Stimulated activated CD8-positive, alpha-beta memory T cell treated with anti-CD3 and anti-CD28 coated beads, Interleukin-4, amount 100 ng/mL, for 1 hour (primary cell): ENCODE measurements at places on chromosomes 12 and 14.

DNA sequence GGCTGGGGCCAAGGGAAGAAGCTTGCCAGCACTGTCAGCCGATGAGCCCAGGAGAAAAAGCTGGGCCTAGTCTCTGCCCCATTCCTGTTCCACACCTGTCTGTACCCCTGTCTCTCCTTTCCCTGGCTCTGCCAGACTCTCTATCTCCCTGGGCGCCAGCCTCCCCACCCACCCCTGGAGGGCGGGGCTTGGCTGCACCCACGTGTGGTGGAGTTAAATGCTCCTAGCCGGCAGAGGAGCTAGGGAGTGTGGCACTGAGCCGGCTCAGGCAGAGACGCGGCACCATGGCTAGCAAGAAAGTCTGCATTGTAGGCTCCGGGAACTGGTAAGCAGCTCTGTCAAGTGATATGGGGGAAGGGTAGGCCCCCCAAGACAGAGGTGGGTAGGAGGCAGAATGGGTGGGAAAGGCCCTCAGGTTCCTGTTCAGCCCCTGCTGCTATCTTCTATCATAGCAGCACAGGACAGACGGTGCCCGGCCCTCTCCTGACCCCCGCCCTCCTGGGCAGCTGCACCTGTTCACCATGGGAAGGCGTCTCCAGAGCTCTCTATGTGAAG is at the start of gene GPD1:
Gene GPD1 (plus strand): TSS at position 242 of the 555 bp plus-strand sequence. CDS start 43 bp downstream, at position 285.
- DNase-seq: no peak

DNA sequence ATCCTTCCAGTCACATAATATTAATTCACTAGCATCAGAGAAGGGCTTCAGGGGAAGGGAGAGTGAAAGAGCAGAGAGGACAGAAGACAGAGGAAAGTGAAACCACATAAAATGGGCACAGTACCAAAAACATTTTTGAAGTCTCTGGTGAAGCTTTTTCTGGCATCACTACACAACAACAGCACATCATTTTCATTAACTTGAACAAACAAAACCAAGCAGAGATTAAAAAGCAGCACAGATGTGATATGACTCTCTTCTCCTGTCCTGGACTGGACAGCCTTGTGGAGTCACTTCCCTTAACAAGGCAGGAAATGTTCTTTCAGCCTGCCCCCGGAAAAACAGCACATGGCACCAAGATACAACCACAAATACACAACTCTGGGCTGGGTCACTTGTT is 112.0 kb downstream of the TSPAN8 start:
- DNase-seq: no peak

DNA sequence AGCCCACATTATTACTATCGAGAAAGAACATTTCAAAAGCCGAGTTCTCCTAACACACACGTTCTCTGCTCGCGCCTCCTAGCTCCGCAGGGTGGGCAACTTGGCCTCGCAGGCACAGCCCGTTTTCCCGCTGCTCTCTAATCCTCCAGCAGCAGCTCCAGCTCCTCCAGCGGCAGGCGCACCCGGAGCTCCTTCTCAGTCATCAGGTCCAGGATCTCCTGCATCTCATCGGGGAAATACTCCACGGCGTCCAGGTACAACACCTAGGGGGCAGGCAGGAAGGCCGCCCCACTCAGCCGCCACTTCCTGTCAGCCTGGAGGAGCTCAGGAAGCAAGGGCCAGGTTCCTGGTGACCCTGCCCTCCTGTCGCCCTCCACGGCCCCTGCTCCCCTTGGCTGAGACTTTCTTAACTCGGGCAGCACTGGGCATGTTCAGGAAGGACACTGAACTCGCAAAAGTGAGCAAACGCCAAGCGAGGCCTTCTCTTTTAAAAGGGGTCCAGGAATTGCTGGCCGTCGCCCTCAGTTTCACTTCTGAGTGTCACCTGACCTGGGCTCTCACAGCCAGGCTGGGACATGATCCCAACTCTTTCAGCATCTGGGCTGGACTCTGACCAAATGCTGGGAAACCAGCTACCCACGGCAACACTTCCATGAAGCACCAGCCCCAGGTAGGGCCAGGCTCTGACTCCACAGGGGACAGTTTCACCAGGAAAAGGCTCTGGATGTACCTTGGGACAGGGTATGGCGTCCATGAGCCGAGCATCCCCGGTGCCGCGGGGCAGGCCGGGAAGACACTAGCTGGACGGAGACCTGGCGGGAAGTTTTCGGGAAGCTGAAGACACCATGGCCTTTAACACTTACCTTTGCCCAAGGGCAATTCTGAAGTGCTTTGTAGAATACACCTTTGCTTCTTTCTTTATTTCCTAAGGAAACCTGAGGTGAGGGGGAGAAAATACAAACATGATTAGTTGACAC is 22.1 kb downstream of the PSMC1 start:
- DNase-seq: no peak

DNA sequence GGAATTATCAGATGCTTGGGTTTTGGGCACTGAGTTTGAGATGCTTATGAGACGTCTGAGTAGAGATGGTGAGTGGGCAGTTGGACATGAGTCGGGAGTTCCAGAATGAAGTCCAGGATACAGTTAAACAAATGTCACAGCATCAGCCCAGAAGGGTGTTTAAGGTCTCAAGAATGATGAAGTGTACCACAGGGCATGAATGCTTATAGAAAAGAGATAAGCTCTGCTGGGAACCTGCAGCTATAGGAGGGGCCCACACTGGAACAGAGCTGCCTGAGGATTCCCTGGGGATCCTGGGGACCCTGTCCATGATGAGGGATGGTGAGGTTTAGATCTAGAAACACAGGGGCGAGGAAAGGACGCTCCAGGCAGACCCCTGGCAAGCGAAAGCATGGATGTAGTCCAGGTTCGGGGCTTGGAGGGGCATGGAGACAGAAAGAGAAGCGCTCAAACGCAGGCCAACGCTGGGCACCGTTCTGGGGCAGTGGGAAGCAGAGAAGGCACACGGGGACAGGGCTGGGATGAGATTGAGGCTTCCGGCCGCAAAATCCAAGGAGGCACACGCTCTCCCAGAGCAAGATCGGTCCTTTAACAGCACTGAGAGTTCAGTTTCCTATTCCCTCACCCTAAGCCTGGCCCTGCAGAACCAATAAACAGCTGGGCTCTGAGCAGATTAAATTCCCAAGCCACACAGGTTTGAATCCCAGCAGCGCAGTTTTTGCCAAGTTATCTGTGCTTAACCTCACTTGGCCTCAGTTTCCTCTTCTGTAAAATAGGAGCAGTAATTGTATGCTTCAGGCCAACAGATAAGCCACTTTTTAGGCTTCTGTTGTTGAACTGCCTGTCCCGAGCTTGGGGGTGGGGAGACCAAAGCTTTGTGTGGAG is 52.9 kb downstream of the EID3 start:
- no peak for DNase-seq

DNA sequence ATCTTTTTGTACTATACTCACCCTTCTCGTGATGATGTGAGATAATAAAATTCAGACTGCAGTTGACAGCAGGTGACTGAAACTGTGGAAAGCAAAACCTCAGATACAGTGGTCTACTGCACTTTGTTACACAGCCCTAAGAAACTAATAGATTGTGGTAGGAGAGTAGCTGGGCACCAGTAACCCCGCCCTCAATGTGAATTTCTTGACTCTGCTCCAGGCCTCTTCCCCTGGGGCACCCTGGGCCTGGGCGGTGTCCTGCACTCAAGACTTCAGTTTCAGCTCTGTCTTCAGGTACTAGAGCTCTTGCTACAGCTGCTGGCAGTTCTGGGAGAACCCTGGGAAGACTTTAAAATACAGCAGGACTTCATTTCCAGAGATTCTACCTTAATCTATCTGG is 197.6 kb upstream of the AVPR1A start:
- DNase-seq: no peak

- no peak for DNase-seq
Measured at GRCh38 chr14:89258728-89259273, 158.2 kb downstream of the FOXN3 start.

DNA sequence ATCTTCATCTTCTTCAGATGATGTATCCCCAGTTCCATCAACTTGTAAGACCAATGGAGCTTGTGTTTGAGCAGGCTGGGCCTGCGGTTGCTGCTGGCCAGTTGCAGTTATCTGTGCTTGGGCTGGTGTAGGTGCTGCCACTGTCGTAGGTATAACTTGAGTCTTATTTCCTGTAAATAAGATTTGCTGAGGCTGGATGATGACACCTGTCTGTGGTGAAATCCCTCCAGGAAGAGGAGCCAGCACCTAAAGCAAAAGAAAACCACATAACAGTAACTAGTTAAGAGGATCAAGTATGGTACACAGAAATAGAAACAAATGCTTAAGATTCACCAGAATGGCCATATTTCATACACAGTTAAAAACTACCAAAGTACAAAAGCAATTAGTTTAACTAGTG is 28.2 kb downstream of the GTF2A1 start:
- no peak for DNase-seq

GRCh38 chr12:114335607-114336006 is 70.3 kb downstream of the TBX5 start:
- no peak for DNase-seq

GRCh38 chr12:67472539-67472938 is 176.0 kb upstream of the DYRK2 start:
- DNase-seq: no peak

GRCh38 chr14:22561661-22562579 is 27.1 kb downstream of the DAD1 start:
- DNase-seq: no peak

GRCh38 chr14:100560471-100560870 is 26.7 kb downstream of the BEGAIN start:
- no peak for DNase-seq

DNA sequence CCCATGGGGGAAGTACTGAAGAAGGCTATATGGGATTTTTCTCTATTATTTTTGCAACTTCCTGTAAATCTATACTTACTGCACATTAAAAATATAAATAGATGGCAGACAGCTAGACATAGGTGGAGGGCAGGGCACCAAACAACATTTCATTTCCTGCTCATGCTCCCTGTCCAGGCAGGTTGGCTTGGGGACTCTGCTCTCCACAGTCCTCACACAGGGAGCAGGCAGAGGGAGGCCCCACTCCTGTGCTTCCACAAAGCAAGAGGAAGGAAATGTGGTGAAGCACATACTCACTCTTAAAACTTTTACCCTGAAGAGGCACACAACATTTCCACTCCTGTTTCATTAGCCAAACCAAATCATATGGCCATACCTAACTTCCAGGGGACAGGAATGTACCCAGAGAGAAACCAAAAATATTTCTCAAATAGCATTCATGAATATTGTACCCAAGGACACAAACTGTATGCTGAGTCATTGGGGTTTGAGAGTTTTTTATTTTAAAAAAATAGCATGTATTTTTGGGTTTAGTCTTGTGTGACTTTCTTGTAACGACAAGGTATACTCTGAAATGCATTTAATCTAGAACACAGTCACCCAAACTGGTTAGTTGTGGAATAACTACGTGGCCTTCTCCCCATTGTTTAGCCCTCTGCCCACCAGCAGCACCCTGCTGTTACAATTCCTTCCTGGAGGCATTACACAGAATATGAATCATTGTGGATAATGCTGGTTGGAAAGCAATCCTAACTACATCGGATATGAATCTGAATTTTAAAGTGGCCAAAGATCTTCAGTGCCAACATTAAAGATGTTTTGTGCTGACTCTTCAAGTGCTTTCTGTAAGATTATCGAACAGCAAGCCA is 40.9 kb downstream of the RTN1 start:
- DNase-seq: no peak
